ENCODE measurements at places on chromosomes 6 and 20.

GRCh38 chr6:53728570-53729194, 63.1 kb upstream of the KLHL31 start:
- DNase-seq, result peak; percentile 29

GRCh38 chr20:33653218-33653899, 8.8 kb upstream of the C20orf144 start:
- no peak for DNase-seq

- DNase-seq, result no peak
These were observed 87.3 kb downstream of the TOX2 start for GRCh38 chr20:44001667-44002596.

DNA sequence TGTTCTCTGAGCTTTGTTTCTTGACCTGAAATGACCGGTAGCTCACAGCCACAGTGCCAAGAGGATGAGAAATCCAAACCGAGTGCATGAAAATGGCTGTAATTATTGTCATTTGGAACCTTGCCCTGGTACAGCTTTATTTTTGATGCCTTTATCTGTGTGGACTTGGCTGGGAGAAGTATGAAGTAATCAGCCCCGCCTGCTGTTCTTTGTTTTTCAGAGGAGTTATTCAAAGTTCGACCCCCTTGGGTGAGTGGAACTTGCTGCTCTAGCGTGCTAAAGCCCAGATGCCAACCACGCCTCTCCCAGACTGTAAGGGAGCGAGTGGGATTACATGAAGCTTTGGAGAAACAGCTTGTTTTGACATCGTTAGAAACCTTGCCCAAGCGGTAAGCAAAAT, 48.3 kb downstream of the ECT2L start:
- no peak for DNase-seq

GRCh38 chr20:56875052-56875659, 246.1 kb downstream of the TFAP2C start:
- DNase-seq, result no peak

- DNase-seq, result no peak
These were observed 4.6 kb upstream of the TSPYL4 start for GRCh38 chr6:116258520-116258919.

DNA sequence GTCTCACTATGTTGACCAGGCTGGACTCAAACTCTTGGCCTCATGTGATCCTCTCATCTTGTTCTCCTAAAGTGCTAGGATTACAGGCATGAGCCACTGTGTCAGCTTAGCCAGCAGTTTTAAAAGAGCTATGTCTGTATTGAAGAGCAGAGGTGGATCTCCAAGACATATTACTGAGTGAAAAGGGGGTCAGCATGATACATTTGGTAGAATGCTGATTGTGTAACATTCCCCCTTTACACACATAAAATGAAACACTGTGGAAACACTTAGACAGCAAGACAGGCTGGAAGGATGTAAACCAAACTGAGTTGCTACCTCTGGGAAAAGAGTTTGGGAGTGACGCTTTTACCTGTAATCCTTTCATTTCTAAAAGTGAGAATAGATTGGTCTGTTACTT, 1.7 kb upstream of the RIPOR3 start:
- DNase-seq, result no peak

GRCh38 chr6:20876561-20876960, 342.3 kb downstream of the CDKAL1 start:
- no peak for DNase-seq

- no peak for DNase-seq
These were observed 1.3 kb upstream of the BLOC1S5 start for GRCh38 chr6:8065519-8065911.

GRCh38 chr6:1868561-1869261, 259.0 kb downstream of the FOXC1 start:
- no peak for DNase-seq

DNA sequence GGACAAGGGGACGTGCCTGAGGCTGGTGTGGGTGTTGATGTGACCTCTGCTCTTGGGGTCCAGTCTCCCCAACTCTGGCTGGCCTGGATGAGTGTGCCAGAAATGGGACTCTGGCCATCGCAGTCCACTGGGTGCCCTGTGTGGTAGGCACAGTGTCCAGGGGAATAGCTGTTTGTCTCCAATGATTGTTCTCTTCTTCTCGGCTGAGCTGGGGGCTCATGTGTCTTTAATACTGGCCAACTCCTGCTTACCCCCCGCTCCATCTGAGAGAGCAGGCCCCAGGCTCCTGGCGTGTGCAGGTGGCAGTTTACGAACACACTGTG, 45.0 kb downstream of the RBM38 start:
- no peak for DNase-seq

DNA sequence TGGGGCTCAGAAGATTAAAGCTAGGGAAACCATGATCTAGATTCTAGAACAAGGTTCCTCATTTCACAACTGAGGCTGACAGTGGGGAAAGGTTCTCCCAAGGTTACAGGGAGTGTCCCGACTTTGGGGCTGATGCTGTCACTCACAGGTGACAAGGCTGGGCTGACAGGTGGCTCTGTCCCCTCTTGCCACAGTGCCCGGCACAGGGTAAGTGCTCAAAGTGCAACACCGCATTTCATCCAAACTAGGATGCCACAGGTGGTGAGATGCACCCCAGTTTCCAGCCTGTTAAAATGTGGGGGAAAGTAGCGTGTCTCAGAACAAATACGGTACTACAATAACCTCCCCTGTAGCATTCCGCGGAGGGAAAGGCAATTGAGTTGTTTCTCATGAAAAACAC, 7.8 kb downstream of the ZBP1 start:
- no peak for DNase-seq

- no peak for DNase-seq
These were observed 335.3 kb downstream of the SOX4 start for GRCh38 chr6:21928827-21929226.

DNA sequence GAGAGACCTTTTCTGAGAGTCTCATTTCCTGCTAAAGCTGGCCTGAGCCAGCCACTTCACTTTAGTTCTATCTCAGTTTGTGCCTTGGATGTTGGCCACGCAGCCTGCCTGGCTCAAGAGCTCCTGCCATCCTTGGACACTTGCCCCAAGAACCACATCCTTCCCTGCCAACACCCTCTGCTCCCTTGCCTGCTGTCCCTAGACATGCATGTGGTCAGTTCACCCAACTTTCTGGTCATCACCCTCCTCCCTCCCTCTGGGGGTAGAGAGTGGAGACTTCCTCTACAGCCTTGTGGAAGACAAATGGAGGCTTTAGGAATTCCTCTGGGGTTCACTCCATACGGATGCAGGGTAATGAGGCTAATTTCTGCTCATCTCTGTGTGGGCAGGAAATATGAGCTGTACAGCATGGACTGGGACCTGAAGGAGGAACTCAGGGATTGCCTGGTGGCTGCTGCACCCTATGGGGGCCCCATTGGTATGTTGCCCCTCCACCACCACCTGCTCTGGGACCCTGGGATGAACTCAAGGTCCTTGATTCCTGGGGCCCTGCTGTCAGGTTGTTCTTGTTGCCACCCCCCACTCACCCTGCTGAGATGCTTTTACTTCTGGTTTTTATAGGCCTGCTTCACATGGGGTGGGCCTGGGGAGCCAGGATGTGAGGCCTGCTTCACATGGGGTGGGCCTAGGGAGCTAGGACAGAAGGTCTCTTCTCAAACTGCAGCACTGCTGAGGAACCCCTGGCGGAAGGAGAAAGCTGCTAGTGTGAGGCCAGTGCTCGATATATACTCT, 13.8 kb upstream of the PTPRA start:
- DNase-seq, result no peak

DNA sequence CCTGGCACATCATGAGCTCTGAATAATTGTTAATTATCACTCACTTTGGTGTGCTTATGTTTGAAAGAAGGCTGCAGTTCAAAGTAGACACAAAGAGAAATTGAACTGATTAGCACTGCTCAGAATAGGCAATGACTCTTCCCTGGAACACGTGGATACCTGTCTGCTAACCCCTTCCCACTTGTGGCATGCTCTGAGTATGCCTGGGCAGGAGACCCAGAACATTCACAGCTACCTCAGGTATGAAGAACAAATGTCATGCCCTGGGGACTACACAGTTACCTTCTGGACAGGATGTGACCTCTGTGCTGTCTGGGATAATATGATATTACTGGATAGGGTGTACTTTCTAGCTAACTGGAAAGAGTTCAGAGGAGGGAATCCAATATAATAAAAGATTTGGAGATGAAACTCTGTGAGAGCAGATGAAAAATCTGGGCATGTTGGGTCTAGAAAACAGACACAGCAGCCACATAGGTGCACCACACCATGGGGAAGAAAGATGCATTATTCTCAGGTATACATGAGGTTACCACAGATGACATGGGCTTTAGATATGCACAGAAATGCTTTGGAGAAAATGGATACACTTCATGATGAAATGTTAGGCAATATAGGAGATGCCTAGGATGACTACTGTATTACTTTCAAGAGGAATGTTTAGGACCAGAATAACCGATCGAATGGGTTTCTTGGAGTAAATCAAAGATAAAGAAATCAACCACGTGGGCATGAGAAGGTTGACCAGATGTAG, 324.2 kb upstream of the PREP start:
- no peak for DNase-seq

- DNase-seq, result no peak
These were observed 1.5 kb upstream of the GRIK2 start for GRCh38 chr6:101391772-101392585.

- no peak for DNase-seq
These were observed 802 bp upstream of the NRN1 start for GRCh38 chr6:6007366-6008088.

DNA sequence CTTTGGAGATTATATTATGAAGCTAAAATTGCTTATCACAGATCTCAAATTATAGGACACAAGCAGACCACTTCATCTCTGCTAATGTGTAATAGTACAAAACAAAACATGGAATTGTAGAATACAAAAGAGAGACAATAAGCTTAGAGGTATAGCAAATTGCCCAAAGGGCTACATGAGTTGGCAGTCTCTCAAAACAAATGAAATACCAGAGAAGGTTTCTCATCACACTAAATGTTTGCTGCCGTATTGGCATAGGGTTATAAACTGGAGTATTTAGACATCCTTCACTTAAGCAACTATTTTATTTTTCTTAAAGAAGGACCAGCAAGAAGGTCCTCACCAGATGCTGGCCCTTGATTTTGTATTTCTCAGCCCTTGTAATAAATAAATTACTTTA, 5.9 kb upstream of the EYA4 start:
- DNase-seq, result no peak

All from effector CD8-positive, alpha-beta T cell (primary cell).